ENCODE measurements at places on chromosomes 1 and 21. TPM values are rescaled to one million over a fixed set of nuclear protein-coding genes. Genes with fewer than 3 reads are reported as not detected.
A peak's percentile ranks its signal among the peaks of the same experiment; 100 is the strongest.

Gene F13B
- 0.12 TPM for total RNA-seq

Gene PDC
- not detected for total RNA-seq

Gene KCNE1
- not detected for total RNA-seq

Gene LAX1
- not detected for total RNA-seq

Gene PGLYRP3
- total RNA-seq = not detected

Gene MYBPH
- not detected for total RNA-seq

DNA sequence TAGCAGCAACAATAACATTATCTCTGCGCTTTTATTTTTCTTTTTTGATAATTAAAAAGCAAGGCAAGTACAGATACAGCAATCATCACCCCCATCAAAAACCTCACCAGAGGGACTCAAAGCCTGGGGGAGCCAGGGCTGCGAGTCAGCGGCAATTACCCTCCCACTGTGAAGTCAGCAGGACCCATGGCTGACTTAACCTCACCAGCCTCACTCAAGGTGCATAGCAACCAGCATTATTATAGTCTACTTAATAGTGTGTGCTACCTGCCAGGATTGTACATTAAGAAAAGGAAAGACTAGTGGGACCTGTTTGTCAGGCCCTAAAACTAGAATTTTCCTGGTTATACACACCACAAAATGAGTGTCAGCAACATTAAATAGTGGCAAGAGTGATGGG is 28.9 kb upstream of the SERBP1 start:
- DNase-seq = no peak

- no peak for DNase-seq
Observed at GRCh38 chr1:54955359-54955758, 25.1 kb upstream of the TMEM61 start.

DNA sequence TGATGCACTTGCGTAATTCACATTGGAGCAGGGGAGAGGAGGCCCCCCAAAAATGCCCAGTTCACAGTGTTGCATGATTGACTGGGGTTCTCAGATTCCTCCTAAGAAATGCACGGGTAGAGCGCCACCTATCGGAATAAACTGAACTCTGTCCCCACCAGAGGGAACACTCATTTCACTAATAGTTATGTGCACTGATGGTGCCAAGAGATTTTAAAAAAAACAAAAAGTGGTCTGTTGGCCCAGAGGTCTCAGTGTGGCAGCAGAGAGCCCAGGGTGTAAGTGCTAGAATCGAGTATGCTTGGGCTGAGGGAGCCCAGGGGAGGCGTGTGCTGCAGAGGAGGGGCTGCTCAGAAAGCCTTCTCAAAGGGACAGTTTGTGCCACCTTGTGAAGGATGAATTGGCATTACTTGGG is 6.9 kb downstream of the PINK1 start:
- peak; percentile 33 for DNase-seq
